ENCODE measurements at places on chromosomes 6 and 20.
A peak's percentile ranks its signal among the peaks of the same experiment; 100 is the strongest.

DNA sequence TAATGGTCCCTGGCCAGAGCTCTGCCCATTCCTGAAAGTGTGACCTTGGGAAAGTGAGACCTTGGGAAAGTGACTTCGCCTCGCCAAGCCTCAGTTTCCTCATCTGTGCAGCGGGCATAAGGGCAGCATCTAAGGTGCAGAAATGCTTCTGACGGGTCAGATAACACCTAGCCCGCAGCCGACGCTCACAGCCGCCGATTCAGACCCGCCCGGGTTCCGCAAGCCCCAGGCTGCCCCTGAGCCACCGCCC lies 486 bp downstream of the FKBP1A start:
- DNase-seq = no peak

- peak; percentile 65 for DNase-seq
Observed at GRCh38 chr20:44174996-44175765, 11.8 kb downstream of the JPH2 start.

- no peak for DNase-seq
Observed at GRCh38 chr6:25309886-25310285, 30.7 kb downstream of the CARMIL1 start.

GRCh38 chr6:45513213-45513618 lies 135.5 kb upstream of the SUPT3H start:
- no peak for DNase-seq

- no peak for DNase-seq
Observed at GRCh38 chr6:31794866-31795615, 511 bp downstream of the VARS1 start.

- DNase-seq = no peak
Observed at GRCh38 chr6:44309092-44309491, 4.1 kb downstream of the AARS2 start.

Measured in sigmoid colon (tissue), 7 donors.